Effector memory CD8-positive, alpha-beta T cell (primary cell): ENCODE measurements at places on chromosomes 2 and 18.

- no peak for DNase-seq
Measured at GRCh38 chr2:98453083-98453482, 8.4 kb downstream of the INPP4A start.

- DNase-seq: no peak
Measured at GRCh38 chr2:136347981-136348380, 230.0 kb upstream of the CXCR4 start.

DNA sequence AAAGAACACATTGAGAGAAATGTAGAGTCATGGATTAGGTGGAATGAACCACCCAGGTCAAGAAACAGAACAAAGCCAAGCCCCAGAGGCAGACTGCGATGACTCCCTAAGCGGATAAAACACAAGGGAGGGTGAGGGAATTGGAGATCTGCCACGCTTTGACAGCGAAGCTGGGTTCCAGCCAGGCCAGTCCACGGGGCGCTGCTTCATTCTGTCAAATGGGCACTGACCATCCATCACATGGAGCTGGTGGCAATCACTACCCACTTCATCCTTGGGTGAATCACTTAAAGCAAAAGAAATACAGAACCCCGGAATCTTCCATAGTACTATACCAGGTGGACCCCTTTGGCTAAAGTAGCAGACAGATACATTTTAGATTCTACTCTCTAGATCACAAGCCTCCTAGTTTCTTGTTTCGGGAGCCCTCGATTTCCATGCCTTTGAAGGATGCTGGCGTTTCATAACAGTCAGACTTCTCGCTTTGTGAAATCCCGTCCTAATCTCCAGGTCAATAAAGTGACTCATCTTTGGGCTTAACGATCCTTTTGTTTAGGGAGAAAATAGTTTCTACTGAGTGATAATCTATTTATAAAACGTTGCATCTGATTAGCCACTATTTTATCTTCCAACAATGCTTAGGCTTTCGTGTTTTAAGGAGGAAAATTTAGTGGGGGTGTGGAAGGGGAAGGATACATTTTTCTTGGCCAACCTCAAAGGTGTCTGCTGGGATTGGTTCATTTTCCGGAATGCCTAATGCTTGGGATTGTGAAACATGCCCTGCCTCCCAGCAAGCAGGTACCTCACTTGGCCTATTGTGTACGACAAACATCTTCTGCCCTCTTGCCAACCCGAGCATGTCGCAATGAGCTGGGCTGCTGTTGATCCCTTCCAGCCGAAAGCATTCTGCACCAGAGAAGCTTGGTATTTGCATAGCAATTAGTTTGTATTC is 44.1 kb upstream of the HDAC4 start:
- DNase-seq: no peak

GRCh38 chr2:8754106-8754776 is 72.4 kb downstream of the ID2 start:
- DNase-seq: no peak

GRCh38 chr2:53475766-53476165 is 291.8 kb upstream of the CHAC2 start:
- DNase-seq: no peak

DNA sequence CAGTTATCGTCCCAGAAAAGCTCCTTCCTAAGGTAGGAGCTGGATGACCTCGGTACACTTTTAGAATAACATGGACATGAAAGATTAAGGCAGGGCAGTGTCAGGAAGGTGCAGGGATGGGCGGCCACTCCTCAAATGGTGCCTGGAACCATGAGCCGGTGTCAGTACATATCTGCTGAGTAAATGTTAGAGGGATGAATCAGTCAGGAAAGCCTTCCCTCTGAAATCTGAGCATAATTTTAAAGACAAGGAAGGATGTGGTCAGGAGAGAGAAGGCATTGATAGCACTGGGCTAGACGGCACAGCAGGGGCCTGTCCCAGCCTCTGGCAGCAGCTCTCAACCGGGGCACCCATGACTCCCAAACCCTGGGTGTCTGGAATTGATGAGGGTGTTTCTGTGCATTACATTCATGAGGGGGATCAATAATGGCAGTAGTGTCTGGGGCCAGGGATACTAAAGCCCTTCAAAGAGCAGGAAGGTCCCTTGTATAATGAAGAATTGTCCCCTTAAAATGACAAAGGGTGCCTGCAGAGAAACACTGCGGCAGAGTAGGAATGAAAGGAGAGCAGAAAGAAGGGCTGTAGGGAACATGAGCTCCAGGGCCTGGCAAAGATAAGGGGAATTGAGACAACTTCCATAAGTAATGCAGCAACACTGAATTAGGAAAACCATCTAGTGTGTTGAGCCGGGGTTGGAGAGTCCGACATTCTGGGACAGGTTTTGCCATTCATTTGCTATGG is 162.3 kb upstream of the REV1 start:
- DNase-seq: no peak

DNA sequence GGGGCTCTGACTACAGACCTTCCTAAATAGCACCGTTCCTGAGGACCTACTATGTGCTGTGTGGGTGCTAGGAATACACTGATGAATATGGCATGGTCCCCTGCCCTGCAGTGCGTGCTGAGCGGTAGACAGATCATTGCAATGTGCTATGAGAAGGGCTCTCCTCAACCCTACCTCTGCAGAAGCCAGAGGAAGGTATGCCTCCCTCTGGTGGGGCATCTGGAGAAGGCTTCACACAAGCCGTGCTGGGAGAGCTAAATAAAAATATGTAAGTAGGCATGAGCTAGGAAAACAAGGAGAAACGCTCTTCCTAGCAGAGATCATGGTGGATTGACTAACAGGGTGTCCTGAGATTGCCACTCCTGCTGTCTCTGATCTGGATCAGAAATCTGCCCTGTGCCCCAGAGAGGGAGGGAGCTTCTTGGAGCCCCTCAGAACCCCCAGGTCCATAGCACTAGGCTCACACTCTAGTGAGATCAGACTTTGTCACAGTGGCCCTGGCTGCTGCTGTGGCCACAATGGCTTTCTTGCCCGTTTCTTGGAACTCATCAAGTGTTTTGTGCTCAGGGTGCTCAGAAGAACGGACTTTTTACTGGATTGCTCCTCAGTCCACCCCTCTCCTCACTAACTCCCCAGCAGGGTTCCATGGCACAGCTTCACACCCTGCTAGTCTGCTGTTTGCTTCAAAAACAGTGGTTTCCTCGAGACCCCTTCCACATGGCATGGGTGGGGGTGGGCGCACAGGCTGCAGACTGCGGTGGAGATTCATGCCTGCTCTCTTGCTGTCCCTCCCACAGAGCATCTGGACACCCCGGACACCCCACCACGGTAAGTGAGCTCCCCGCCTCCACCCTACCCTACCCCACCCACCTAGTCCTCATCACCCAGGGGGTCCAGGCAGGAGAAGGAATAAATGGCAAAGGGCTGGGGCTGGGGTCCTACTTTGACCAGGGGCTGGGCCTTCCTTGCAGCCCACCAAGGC is 14.2 kb downstream of the SIGLEC15 start:
- peak; percentile 16 for DNase-seq

DNA sequence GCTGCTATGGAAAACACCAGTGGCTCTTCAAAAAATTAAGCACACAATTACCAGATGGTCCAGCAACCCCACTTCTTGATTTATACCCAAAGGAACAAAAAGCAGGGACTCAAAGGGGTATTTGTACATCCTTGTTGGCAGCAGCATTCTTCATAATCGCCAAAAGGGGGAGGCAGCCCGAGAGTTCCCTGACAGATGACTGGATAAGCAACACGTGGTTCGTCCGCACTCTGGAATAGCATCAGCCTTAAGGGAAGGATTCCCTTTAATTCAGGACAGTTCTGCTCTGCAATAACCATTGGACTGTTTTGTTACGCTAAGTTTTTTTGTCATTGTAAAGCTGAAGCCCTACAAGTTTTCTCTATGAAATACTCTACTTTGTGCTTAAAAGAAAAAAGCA is 76.7 kb upstream of the TWIST2 start:
- no peak for DNase-seq

- no peak for DNase-seq
Measured at GRCh38 chr2:12317814-12318426, 398.8 kb upstream of the TRIB2 start.

- DNase-seq: no peak
Measured at GRCh38 chr2:237270520-237270919, 143.4 kb downstream of the COL6A3 start.

DNA sequence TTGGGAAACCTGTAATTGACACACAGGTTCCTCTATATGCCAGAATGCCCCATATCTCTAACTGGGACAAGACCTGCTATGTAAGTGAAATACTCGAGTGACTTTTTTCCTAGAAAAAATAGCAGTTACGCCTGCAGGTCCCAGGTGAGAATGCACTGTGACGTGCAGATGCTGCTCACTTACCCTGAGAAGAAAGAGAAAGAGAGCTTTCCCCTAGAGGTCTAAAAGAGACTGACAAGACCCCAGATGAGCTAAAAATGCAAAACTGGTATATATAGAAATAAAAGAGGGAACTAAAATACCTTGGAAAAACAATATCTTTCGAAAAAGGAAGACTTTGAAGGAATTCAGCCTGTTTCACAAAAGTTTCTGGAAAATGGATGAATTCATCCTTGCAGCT is 383.0 kb upstream of the DCC start:
- DNase-seq: no peak

- DNase-seq: no peak
Measured at GRCh38 chr2:71327916-71328315, 3.7 kb upstream of the ZNF638 start.

DNA sequence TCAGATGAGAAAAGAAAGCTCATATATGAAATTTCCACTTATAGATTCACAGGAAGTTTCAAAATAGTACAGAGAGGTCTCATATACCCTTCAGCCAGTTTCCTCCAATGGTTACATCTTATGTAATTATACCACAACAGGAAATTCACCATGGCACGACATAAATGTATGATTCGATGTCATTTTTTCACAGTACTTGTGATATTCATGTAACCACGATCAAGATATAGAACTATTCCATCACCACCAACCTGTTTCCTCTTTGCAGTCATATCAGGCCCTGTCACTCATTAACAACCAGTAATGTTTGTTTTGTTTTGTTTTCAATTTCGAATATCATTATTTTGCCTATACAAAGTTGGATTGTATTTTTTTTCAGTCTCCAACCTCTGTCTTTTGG is 314.3 kb upstream of the POU3F3 start:
- DNase-seq: no peak

- no peak for DNase-seq
Measured at GRCh38 chr18:66211749-66212148, 392.1 kb downstream of the CDH19 start.

DNA sequence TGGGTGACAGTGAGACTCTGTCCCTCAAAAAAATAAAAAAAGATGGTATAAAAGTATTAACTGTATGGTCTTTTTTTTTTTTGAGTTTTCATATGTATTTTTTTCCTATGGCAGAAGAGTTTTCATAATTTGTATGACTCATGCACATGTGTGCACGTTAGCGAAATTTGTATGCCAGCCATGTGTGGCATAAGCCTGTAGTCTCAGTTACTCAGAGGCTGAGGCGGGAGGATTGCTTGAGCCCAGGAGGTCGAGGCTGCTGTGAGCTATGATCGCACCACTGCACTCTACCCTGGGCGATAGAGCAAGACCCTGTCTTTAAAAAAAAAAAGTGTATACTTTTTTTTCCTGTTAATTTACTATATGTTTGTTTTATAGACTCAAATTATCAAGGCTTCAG is 160.8 kb downstream of the TGIF1 start:
- DNase-seq: no peak

- DNase-seq: no peak
Measured at GRCh38 chr2:185745864-185746859, 7.6 kb downstream of the FSIP2 start.

DNA sequence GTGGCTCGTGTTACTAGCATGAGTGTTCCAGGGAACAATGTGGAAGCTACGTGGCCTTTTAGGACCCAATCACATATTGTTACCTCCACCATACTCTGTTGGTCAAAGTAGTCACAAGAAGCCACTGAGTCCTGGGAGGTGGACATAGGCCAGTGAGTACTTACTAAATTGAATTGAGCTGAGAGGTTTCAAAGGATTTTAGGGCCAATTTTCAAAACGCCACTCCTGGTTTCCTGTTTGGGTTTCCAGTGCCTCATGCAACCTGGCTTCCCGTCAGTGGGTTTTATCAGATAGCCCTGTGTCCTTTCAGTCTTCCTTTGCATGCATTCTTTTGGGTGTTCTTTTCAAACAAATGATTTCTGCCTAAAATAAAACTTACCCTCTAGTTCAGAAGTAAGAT is 56.3 kb downstream of the FBLN7 start:
- no peak for DNase-seq

DNA sequence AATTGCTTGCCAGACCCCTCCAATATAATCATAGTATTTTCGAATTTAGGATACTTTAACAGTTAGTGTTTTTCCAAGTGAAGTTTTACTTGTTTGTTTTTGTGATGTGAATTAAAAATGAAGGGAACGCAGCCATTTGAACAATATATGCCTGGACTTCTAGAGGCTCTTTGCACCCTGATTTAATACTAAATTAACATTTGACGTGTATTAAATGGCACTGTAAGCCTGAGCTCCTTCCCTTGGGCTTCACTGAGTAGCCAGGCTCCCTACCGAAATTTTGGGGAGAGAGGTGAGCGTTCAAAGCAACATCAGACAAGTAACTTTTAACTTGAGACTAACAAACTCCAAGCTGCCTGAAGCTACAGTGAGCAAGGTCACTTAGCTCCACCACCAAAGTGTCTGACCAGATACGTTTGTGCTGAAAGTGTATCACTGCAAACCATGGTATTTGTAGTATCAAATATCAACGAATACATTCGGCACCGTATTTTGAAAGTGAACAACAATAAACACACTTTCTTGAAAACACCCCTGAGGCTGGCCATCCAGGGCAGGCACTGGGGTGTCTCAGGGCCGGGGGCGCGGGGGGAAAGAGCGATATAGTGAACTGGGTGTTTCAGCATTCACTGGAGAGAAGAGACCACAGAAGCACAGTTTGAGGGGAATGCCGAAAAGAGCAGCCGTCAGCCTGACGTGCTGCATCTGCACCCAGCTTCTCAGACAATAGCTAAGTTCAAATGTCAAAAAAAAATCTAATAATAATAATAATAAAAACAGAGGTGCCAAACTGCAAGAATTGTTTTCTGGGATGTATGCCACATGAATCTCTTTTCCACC is 7.7 kb upstream of the POU3F3 start:
- no peak for DNase-seq

DNA sequence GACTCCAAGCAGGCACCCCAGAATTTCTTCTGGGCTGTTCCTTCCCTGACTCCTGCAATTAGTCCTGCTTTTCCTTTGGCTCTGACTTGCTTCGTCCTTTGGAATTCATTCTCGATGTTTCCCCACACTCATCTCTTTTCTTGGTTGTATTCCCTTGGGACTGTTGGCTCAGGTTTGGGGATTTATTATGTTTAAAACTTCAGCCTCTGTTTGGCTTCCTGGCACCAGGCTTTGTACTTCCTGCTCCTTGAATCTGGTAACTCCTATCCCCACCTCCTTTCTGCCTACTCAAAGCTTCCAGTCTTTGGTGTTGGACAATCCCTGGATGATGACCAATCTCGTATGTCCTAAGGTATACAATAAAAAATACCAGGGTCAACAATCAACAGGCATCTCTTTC is 1.8 kb upstream of the KCNE4 start:
- no peak for DNase-seq

- no peak for DNase-seq
Measured at GRCh38 chr2:123468071-123468470, 557.0 kb upstream of the CNTNAP5 start.
